ENCODE measurements at places on chromosomes 13 and 19. TPM values are rescaled to one million over a fixed set of nuclear protein-coding genes. Genes with fewer than 3 reads are reported as not detected.

The SIGLEC11 gene
- not detected for total RNA-seq

- DNase-seq: no peak
These were observed 2.6 kb downstream of the GARRE1 start for GRCh38 chr19:34256835-34257558.

The MED29 gene
- total RNA-seq: 30.9 TPM

The NDUFB7 gene
- 248 TPM for total RNA-seq

The SYT5 gene
- 2.8 TPM for total RNA-seq

- peak; percentile 0 for DNase-seq
These were observed 376.4 kb downstream of the GPC6 start for GRCh38 chr13:93603043-93603442.

- no peak for DNase-seq
These were observed at the start of gene SLC27A5 for GRCh38 chr19:58511353-58512208. TSS of gene SLC27A5 (minus strand) at chr19:58511992. CDS start at chr19:58511955, 37 bp downstream.

The CD37 gene
- not detected for total RNA-seq

- no peak for DNase-seq
These were observed 359.3 kb upstream of the PCDH20 start for GRCh38 chr13:61774903-61775302.

- no peak for DNase-seq
These were observed 27.2 kb upstream of the NDUFS7 start for GRCh38 chr19:1356508-1356865.

The RFXAP gene
- total RNA-seq: 5.6 TPM

GRCh38 chr13:26762745-26763345 is 2.3 kb upstream of the GPR12 start:
- DNase-seq: no peak
